ENCODE measurements at places on chromosomes 13 and 19. TPM values are rescaled to one million over a fixed set of nuclear protein-coding genes. Genes with fewer than 3 reads are reported as not detected.

DNA sequence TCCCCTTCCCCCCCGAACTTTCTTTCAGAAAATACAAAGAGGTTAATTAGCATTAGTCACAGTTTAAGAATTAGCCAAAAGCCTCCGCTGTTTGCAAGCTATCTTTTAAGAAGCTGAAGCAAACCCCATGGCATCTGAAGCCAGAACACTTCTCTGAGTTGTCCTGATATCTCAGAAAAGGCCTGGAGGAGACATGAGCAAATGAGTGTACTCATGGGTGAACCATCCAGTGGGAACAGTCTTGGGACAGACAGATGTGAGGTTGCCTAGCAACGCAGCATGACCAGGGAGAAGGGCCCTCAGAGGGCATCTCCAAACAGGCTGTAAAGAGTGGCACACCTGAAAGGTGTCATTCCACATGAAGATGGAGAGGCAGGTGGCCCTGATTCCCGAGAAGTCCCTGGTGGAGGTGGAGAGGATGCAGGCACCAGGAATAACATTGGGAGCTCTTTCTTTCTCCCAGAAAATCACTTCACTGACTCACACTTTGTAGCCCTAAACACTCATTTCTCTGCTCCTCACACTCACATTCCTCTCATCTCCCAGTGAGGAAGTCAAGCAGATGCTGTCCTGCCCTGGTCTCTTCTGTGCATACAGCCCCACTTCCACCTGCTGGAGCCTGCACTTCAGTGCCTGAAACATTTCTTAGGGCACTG lies 87.0 kb upstream of the TSHZ3 start:
- DNase-seq, result no peak

THSD1 gene
- 11.8 TPM for total RNA-seq

KLHL1 gene
- not detected for total RNA-seq

PAF1 gene
- total RNA-seq, result 39.8 TPM
